NCI-H1092 (cell line): ENCODE measurements at places on chromosomes 6 and 20.

DNA sequence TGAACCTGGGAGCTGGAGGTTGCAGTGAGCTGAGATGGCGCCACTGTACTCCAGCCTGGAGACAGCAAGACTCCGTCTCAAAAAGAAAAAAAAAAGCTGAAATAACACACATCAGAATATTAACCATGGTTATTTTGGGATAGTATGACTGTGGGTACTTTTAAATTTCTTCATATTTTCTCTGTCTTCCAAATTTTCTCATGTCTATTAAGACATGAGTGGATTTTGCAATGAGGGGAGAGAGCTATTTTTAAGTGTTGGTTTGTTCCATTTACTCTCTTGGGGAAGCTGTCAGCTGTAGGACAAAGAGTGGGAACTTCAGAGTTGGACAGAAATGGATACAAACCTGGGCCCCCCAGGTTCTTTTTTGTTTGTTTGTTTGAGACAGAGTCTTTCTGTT is 10.3 kb downstream of the ADISSP start:
- no peak for DNase-seq

- no peak for DNase-seq
These were observed 474.2 kb upstream of the SULF2 start for GRCh38 chr20:48259456-48259855.

DNA sequence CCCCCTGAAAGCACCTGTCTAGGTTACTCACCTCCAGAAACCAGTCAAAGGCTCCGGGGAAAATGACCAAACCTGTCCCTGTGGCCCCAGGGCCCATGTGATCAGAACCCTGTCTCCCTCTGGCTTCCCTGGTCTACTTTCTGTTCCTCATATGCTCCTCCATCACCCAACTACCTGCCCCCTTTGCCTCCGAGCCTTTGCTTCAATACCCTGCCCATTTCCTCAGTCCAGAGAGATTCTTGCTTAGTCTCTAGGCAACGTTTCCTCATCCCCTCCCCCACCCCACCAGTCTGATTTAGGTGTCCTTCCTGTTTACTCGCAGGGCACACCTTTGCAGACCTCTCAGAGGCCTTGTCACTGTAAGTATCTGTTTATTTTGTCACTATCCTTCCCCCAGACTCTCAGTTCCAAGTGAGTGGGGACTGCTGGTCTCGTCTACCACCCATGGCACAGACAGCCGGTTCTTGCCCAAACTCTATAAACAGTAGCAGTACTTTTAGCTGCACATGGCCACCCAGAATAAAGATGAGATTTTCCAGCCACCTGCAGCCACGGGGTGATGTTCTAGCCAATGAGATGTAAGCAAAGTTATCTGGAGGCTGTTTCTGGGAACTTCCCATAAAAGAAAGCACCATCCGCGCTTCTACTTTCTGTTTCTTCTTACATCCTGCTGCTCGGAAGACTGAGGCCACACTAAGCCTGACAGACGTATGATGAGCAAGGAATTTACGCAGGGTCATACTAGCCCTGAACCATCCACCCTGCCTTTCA is 13.3 kb downstream of the ELOVL5 start:
- DNase-seq = no peak

- no peak for DNase-seq
These were observed 32.1 kb upstream of the PNRC1 start for GRCh38 chr6:89048288-89048923.

- DNase-seq = no peak
These were observed 5.9 kb downstream of the RBM38 start for GRCh38 chr20:57396984-57397692.
